NB4 (cell line): ENCODE measurements at places on chromosomes 11 and 22.

DNA sequence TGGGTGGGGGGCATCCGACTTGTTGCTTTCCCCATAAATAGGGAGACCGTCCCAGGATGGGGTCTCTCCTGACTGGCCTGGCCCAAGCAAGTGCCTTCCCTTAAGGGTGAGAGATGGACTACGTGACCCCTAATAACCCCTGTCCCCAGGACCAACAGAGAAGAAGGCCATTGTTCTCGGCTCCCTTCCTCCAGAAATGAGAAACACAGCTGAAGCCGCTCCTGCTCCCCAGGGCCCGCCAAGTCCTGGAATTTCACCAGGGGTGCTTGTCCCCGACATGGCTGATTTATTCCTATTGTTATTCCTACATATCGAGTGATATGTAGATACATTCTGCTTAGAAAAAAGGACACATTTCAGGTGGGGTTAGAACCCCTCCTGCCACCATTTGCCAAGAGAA is 100.8 kb downstream of the TP53I11 start:
- no peak for DNase-seq

DNA sequence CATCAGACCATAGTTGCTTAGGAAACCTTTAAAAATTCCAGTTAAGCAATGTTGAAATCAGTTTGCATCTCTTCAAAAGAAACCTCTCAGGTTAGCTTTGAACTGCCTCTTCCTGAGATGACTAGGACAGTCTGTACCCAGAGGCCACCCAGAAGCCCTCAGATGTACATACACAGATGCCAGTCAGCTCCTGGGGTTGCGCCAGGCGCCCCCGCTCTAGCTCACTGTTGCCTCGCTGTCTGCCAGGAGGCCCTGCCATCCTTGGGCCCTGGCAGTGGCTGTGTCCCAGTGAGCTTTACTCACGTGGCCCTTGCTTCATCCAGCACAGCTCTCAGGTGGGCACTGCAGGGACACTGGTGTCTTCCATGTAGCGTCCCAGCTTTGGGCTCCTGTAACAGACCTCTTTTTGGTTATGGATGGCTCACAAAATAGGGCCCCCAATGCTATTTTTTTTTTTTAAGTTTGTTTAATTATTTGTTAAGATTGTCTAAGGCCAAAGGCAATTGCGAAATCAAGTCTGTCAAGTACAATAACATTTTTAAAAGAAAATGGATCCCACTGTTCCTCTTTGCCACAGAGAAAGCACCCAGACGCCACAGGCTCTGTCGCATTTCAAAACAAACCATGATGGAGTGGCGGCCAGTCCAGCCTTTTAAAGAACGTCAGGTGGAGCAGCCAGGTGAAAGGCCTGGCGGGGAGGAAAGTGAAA is 73.4 kb downstream of the NCAPD3 start:
- DNase-seq, result no peak

GRCh38 chr11:72292106-72292785 is 48.3 kb upstream of the PHOX2A start:
- DNase-seq, result no peak

DNA sequence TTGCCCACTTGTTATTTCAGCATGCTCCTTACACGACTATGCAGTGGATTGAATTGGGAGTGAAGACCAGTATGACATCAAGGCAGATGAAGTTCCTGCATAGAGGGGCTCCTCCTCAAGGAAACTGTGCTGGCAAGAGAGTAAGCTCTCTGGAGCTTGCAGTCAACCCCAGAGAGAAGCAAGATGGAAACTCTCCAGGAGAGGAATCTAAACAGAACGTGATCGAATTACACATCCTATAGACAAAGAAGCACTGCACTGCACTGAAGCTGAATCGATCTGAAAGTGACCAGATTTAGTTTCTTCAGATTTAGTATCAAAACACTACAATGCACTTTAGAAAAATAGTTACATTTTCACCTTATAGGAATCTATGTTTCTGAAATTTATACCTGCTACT is 947.7 kb upstream of the TENM4 start:
- DNase-seq, result no peak

GRCh38 chr11:108144615-108145014 is 23.2 kb downstream of the ACAT1 start:
- DNase-seq, result no peak

DNA sequence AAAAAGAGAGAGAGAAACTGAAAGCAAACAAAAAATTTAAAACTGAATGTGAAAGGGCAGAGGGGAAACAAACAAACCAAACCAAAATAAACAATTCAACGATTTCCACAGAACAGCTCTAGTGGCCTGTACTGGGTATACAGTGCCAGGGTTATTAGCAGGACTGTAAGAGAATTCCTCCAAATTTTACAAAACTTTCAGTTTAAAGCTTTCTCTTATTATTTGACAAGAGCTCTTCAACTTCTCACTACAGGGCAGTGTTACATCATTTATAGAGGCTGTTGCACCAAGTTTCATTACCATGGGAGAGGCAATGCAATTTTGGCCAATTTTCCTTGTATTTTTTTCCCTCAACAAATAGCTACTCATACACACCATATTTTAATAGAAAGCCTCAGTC is 44.3 kb upstream of the CLPB start:
- DNase-seq, result no peak

GRCh38 chr22:45585946-45586540 is 83.4 kb downstream of the FBLN1 start:
- DNase-seq, result no peak

DNA sequence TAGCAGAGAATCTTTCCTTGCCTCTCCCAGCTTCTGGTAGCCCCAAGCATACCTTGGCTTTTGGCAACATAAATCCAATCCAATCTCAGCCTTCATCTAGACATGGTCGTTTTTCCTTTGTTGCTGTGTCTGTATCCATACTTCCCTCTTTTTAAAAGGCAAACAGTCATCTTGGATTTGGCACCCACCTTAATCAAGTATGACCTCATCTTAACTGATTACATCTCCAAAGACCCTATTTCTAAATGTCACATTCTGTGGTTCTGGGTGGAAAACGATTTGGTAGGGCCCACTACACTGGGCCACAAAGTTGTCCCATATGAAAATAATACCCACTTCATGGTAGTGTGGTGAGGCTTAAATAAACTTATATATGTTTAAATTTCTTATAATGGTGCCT is 852 bp downstream of the BUD13 start:
- DNase-seq, result peak; percentile 18

GRCh38 chr22:22698263-22698750 is 53.9 kb downstream of the GGTLC2 start:
- DNase-seq, result no peak

DNA sequence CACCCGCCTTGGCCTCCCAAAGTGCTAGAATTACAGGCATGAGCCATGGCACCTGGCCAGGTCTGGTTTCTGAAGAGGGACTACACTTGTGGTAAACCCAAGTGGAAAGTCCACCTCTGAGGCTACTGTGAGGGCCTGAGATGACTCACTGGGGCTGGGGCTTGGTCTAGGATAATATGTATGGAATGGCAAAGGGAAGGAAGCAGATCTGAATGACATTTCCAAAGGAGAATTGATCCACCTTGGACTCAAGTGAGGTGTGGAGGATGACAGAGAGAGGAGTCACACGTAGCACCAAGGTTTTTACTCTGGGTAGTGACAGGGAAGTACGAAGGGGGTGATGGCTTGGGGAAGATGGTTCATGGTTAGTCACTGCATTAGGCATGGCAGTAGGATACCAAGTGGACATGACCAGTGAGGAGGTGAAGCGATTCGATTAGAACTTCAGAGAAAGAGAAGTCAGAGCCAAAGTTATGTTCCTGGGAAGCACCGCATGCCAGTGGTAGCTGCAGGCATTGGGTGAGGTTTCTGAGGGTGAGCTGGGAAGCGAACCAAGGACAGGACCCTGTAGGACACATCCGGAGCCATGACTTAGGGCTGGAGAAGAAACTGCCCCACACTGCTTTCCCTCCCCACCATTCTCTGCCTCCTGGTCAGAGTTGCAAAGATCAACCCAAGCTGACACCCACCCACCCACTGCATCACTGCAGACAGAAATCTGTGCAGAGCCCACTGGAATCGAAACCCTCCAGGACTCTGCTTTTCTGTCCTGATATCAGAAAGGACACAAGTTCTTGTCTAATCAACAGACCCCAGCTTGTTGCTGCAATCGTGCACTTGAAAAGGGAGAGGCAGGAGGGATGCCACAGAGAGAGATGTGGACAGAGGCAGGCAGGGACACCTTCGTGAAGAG is 13.0 kb upstream of the BCL9L start:
- no peak for DNase-seq

DNA sequence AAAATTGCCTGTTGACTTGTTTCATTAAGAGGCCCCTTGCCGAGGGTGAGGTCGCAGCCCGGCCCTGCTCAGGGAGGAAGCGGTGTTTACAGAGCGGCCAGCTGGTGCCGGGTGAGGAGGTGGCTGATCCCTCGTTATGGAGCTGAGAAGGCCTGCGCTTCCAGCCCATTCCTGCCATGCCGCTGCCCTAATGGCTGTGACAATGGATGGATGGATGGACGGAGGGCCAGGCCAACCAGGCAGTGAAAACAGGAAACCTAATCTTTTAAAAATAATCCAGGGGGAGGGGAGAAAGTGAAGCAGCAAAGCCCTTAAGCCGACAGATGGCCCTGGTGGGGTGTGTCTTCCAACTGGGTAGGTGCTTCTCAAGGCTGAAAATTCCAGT is 38.5 kb downstream of the BCR start:
- DNase-seq, result peak; percentile 81

- DNase-seq, result no peak
Measured at GRCh38 chr11:94934362-94934761, 39.0 kb downstream of the CWC15 start.

GRCh38 chr11:111571829-111572501 is 30.3 kb upstream of the SIK2 start:
- no peak for DNase-seq

DNA sequence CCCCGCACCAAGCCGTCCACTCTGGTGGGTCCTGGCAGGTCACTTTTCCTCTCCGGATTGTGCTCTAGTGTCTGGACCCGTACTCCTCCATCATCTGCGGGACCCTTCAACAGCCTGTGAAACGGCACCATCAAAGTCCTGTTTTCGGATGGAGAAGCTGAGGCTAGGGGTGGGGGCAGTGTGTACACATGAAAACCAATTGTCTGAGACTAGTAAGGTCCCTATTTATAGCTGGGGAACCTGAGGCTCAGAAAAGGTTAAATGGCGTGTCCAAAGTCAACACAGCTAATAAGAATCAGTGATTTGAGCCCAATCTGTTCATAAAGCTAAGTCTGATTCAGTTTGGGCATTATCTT is 668 bp upstream of the LRRC32 start:
- no peak for DNase-seq

- no peak for DNase-seq
Measured at GRCh38 chr11:10680956-10681487, 12.5 kb downstream of the IRAG1 start.

GRCh38 chr11:31882951-31883392 is 71.8 kb upstream of the PAX6 start:
- DNase-seq, result no peak

GRCh38 chr22:37514526-37515051 is 4.6 kb downstream of the CARD10 start:
- DNase-seq, result no peak

GRCh38 chr22:22928666-22929380 is 41.2 kb downstream of the IGLL5 start:
- peak; percentile 97 for DNase-seq

- DNase-seq, result no peak
Measured at GRCh38 chr11:83728281-83728680, 442.1 kb upstream of the CCDC90B start.

- no peak for DNase-seq
Measured at GRCh38 chr11:111423250-111423615, 44.2 kb upstream of the POU2AF1 start.

DNA sequence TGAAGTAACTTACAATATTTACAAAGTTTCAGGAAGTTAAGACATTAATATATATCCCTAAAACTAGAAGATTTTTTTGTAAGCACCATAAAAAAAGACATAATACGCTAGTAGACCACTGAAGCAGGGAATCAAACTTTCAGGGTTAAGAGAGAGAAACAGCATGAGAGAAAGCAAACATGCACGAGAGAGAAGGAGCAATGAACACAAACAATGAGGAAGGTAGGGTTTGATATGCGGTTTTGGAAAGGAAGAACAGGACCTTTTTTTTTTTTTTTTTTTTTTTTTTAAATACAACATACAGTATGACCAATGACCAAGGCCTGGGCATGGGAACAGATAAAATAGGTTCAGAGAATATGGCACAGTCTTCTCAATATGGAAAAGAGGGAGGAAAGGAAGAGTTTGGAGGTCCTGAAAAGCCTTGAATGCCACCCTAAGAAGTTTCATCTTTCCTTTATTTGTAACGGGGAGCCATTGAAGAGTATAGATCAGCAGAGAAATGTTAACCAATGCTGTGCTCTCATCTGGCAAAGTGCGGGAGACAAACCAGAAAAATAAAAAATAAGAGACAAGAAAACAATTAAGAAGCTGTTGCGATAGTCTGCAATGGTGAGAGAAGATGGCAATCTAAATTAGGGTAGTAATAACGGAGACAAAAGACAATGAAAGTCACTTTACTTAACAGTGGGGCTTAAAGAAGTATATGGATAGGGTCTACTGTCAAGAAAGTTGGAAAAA is 101.0 kb downstream of the USP35 start:
- DNase-seq, result peak; percentile 81

DNA sequence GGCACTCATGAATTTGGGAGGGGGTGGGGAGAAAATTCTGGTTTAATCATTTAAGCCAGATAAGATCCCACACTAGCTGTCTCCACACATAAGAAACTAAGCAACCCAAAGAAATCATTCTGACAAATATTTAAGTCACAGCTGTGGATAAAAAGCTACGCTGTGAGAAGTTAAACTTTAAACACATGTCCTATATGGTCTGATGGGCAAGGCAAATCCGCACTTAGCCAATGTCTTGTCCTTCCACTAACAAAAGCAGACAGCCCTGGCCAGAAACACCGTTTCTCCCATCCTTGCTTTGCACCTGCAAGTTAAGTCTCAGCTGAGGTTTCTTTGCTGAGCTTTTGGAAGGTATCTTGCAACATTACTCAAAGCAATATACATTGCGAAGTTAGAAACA is 68.0 kb downstream of the ETS1 start:
- no peak for DNase-seq

- no peak for DNase-seq
Measured at GRCh38 chr11:128343870-128344269, 243.5 kb downstream of the ETS1 start.

GRCh38 chr22:32735526-32735925 is 66.0 kb upstream of the TIMP3 start:
- DNase-seq, result no peak

DNA sequence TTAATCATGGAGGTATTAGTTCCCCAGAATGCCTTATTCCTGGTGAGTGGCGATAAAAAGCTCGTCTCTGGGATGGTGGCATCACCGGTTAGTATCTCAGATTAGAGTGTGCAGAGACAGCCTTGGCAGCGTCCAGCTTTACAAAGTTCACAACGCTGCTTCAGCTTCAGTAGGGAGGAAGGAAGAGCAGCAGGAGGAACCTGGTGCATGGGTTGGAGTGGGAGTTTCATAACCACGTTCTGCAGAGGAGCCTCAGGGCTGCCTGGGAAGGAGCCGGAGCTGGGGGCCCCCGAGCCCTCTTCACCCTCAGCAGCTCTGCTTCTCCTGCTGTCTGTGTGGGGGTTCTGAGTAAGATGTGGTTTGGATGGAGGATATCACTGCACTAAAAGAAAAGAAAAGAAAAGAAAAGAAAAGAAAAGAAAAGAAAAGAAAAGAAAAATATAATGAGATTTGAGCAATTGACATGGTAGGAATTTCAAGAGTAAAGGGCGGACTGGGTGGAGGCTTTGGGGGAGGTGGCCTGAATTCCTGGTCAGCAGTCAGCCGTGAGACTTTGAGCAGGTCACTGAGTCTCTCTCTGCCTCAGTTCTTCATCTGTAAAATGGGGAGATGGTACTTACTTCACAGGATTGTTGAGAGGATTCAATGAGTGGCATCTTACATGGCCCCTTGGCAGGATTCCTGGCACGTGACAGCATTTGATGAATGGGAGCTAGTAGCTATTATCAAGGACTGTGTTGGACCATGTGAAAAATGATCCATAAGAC is 6.5 kb downstream of the ASPHD2 start:
- DNase-seq, result peak; percentile 84
